ENCODE measurements at places on chromosomes 3 and 15. TPM values are rescaled to one million over a fixed set of nuclear protein-coding genes. Genes with fewer than 3 reads are reported as not detected.
A peak's percentile ranks its signal among the peaks of the same experiment; 100 is the strongest.

ITIH4 gene
- total RNA-seq, result 18.0 TPM

PLCH1 gene
- total RNA-seq, result 0.58 TPM

GOLGA8G gene
- total RNA-seq, result not detected

ABCC5 gene
- total RNA-seq, result 26.5 TPM

SIN3A gene
- 111 TPM for total RNA-seq

SPINK8 gene
- not detected for total RNA-seq

OR5H15 gene
- not detected for total RNA-seq

SPINT1 gene
- total RNA-seq, result 3.7 TPM

DNA sequence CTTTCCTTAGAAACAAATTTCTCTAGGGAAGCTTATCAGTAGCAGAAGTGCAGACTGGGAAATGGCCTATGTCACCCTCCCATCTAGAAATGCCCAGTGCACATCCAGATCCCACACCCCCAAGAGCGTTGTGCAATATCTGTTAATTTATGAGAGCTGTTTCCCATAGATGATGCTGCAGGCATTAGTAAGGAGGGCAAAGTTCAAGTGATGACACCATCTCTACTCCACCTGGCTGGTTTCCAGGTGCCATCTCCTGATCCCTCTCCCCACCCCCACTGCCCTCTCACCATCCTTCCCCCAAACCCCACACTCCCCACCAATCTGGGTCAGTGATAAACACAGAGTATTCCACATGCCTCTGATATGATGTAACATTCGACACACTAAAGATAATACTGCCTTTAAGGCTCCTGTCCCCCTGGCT lies 39.4 kb downstream of the AGTR1 start:
- H3K4me3 ChIP-seq, result no peak overlapping the region
- no peaks in the 10 kb centered on the region for H3K4me1 ChIP-seq
- DNase-seq, result no peak
- H3K36me3 ChIP-seq, result no peaks in the 10 kb centered on the region
- no peak overlapping the region for H3K27ac ChIP-seq
- no peaks in the 10 kb centered on the region for H3K27me3 ChIP-seq

DNA sequence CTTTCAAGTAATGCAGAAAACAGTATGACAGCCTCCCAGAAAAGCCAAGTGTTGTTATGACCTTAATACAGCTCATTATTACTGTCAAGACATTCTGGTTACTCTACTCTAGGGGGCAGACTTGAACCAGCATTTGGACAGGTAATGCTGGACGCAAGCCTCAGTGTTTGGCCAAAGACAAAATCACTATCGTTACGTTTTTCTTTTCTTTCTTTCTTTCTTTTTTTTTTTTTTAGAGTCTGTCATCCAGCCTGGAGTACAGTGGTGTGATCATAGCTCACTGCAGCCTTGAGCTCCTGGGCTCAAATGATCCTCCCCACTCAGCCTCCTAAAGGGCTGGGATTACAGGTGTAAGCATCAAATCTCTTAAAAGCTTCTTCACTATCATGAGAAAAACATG lies 29.4 kb upstream of the TMEM45A start:
- DNase-seq, result no peak
- peaks cover 5% of the 10 kb centered on the region for H3K36me3 ChIP-seq
- H3K4me3 ChIP-seq, result no peak overlapping the region
- H3K27me3 ChIP-seq, result no peaks in the 10 kb centered on the region
- no peak overlapping the region for H3K27ac ChIP-seq
- peaks cover 16% of the 10 kb centered on the region for H3K4me1 ChIP-seq

GRCh38 chr3:1092771-1093170 lies at the start of gene CNTN6:
TSS of gene CNTN6 (plus strand) at chr3:1093024. CDS start at chr3:1148009, 54,985 bp downstream.
- no peaks in the 10 kb centered on the region for H3K4me1 ChIP-seq
- H3K4me3 ChIP-seq, result no peak within 1 kb of the TSS
- no peak for DNase-seq
- H3K27me3 ChIP-seq, result no peaks in the 10 kb centered on the region

DNA sequence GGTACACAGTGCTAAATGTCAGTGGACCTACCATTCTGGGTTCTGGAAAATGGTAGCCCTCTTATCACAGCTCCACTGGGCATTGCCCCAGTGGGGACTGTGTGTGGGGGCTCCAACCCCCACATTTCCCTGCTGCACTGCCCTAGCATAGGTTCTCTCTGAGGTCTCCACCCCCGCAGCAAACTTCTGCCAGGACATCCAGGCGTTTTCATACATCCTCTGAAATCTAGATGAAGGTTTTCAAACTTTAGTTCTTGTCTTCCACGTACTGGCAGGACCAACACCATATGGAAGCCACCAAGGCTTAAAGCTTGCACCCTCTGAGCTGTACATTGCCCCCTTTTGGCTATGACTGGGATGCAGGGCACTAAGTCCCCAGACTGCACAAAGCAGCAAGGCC lies 788.2 kb upstream of the ALCAM start:
- H3K27ac ChIP-seq, result no peak overlapping the region
- H3K27me3 ChIP-seq, result peaks cover 2% of the 10 kb centered on the region
- H3K36me3 ChIP-seq, result no peaks in the 10 kb centered on the region

DNA sequence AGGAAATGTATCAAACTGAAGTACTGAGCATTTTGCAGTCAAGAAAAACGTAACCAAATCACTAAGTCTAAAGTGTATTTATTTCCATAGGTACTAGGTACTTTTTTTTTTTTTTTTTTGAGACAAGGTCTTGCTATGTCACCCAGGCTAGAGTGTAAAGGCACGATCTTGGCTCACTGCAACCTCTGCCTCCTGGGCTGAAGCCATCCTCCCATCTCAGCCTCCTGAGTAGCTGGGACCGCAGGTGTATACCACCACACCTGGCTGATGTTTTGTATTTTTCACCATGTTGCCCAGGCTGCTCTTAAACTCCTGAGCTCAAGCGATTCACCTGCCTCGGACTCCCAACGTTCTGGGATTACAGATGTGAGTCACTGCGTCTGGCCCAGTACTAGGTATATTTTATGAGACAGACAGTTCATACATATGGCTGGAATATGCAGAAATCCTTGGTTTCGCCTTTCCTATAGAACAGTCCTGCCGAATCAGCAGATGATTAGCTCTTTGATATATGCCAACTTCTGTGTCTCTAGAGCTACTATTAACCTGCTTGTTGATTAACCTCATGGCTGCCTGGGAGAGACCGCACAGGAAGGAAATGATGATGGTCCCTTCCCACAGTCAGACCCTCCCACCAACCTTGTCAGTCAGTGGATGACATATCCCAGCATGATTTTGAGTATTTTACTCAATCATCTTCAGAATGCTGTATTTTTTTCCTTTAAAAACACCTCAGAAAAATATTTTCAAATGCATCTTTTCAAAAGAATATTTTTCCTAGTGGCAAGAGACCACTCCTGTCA lies 32.3 kb downstream of the TMOD3 start:
- H3K27me3 ChIP-seq, result no peaks in the 10 kb centered on the region
- H3K4me1 ChIP-seq, result peaks cover 49% of the 10 kb centered on the region
- H3K36me3 ChIP-seq, result peaks cover 34% of the 10 kb centered on the region
- peak overlapping the region; percentile 68 for H3K27ac ChIP-seq
- H3K4me3 ChIP-seq, result peak overlapping the region; percentile 45

DNA sequence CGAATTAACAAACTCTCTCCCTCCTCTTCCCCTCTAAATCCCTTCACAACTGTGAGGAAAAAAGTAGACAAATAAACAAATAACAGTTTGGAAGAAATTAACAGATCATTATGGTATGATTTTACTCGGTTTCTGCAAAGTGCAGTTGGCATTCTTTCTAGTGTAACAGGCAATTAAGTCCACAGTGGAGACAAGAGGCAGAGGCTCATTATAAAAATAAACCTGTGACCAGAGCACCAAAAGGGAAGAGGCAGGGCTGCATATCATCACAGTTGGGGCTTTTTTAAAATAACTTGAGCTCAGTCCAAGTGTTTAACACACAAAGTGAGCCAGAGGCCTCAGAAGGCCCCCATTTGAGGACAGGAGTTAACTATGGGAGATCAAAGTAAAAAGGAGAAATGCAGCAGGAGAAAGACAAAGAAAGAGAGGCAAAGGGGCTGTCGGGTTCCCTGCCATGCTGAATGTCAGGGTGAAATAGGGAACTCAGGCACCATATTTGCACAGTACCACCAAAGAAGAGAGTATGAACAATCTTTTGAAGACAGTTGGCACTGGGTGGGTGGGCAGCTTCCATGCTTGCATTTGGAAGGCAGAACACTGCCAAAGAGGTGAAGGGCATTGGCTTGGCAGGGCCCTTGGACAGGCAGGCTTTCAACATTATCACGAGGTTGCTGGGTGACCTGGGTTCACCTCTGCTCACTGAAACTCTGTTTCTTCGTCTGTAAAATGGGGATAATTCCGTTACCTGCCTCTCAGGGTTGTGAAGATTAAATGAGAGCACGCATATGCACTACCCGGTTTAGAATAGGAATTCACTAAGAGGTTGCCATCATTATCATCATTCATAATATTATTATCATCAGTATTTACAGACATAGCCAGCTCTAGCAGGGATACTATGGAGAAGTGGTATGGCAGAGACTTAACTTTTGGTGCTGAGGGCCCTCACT lies 134.5 kb downstream of the MEX3B start:
- no peaks in the 10 kb centered on the region for H3K36me3 ChIP-seq
- H3K4me3 ChIP-seq, result no peak overlapping the region
- no peak overlapping the region for H3K27ac ChIP-seq
- no peak for DNase-seq

DNA sequence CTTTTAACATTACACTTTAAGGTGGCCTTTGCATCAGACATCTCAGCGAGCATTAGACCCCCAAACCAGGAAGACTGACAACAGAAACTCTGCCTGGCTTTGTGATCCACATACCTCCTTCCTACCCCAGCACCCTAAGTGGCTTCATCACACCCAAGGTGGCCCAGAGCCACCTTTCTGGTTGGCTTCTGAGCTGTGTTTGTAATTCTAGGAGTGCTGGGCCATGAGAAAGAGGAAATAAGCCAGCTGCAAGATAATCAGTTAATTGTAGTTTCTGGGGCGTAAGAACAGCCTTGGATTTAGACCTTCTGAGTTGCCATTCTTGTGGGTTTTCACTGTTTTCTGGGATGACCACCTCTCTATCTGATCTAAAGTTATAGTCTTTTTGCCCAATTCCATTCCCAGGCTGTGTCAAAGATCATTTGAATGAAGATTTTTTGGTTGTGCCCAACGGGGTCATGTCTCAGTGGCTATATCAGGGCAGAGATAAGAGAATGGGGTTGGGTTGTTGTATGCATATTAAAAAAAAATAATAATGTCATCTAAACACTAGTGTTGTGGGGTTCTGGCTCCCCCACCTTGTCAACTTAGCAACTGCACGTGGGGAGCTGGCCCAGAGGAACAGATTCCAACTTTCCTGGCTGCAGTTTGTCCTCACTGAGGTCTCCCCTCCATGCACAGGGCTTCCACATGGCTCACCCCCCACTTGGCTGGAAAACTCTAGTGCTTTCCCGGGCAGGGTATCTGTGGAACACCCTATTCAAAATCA lies 234.8 kb upstream of the WNT5A start:
- H3K27me3 ChIP-seq, result peaks cover 4% of the 10 kb centered on the region
- no peaks in the 10 kb centered on the region for H3K36me3 ChIP-seq
- H3K4me1 ChIP-seq, result no peaks in the 10 kb centered on the region
- H3K4me3 ChIP-seq, result no peak overlapping the region
- no peak overlapping the region for H3K27ac ChIP-seq

GRCh38 chr3:144031938-144032337 lies 60.3 kb downstream of the DIPK2A start:
- no peak overlapping the region for H3K27ac ChIP-seq
- peaks cover 27% of the 10 kb centered on the region for H3K27me3 ChIP-seq
- DNase-seq, result no peak
- H3K4me1 ChIP-seq, result peaks cover 18% of the 10 kb centered on the region
- no peaks in the 10 kb centered on the region for H3K36me3 ChIP-seq

DNA sequence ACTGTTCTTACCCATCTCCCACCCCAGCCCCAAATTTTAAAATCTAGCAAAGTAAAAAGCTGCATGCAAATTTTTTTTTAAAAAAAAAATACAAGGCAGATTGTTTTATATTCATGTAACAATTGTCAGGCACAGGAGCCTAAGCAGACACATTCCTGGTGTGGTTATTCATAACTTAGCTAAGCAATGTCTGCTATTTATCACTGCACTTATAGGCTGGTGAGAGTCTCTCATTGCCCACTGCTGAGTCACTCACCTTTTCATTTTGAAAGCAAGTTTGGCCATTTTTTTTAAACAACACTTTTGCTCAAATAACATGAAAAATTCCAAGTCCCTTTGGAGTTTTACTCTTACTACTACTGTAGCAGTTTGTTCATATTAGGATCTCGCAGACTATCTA lies 413.9 kb downstream of the RBMS3 start:
- H3K4me3 ChIP-seq, result no peak overlapping the region
- H3K27me3 ChIP-seq, result peaks cover 3% of the 10 kb centered on the region
- no peaks in the 10 kb centered on the region for H3K36me3 ChIP-seq
- no peak overlapping the region for H3K27ac ChIP-seq

DNA sequence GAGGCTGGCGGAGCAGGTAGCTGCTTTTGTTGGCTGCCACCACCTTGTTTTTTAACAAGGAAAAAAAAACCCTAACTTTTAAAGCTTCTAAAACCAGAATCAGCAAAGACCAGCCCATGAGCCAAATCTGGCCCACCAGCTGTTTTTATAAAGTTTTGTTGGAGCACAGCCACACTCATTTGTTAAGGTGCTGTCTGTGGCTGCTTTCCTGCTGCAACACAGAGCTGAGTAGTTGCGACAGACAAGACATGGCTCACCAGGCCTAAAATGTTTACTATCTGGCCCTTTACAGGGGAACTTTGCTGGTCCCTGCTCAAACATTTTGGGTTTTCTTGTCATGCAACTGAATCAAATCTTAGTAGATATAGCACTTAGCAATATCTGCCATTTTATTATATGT lies 18.9 kb downstream of the EFCAB12 start:
- H3K36me3 ChIP-seq, result no peaks in the 10 kb centered on the region
- no peak overlapping the region for H3K27ac ChIP-seq

- H3K27me3 ChIP-seq, result no peaks in the 10 kb centered on the region
- no peaks in the 10 kb centered on the region for H3K4me1 ChIP-seq
- no peak overlapping the region for H3K4me3 ChIP-seq
These were observed 375.0 kb downstream of the WDR72 start for GRCh38 chr15:53384417-53384816.

GRCh38 chr3:23826382-23827064 lies 20.8 kb downstream of the UBE2E1 start:
- H3K4me3 ChIP-seq, result no peak overlapping the region
- peaks cover 11% of the 10 kb centered on the region for H3K36me3 ChIP-seq
- peaks cover 29% of the 10 kb centered on the region for H3K4me1 ChIP-seq

GRCh38 chr3:101268141-101268540 lies 52.2 kb downstream of the IMPG2 start:
- DNase-seq, result no peak
- H3K27ac ChIP-seq, result no peak overlapping the region
- H3K4me3 ChIP-seq, result no peak overlapping the region

GRCh38 chr15:55802600-55803376 lies 59.8 kb upstream of the PRTG start:
- no peaks in the 10 kb centered on the region for H3K36me3 ChIP-seq
- no peak overlapping the region for H3K27ac ChIP-seq
- H3K4me1 ChIP-seq, result peaks cover 2% of the 10 kb centered on the region
- H3K27me3 ChIP-seq, result peaks cover 34% of the 10 kb centered on the region

DNA sequence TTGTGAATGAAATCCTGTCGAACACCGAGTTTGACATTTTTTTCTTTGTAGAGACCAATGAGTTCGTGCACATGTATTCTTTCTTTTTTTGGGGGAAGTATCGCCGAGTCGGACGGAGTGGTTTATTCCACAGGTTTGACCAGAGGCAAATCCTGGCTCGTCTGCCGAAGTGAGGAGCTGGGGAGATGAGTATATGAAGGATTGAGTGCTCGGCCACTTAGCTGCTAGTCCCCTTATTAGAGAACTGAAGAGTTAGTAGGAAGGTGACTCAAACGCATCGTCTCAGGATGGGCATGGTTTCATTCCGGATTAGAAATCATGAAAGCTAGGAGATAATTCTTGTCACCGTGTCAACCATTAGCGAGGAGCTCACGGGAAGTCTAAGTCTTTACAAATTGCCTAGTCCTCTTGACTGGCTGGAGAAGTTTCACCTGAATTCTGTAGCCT lies 154.7 kb upstream of the GOLIM4 start:
- H3K4me3 ChIP-seq, result peak overlapping the region; percentile 60
- no peak overlapping the region for H3K27ac ChIP-seq
- H3K4me1 ChIP-seq, result peaks cover 16% of the 10 kb centered on the region
- no peaks in the 10 kb centered on the region for H3K36me3 ChIP-seq

All from activated CD8-positive, alpha-beta memory T cell treated with anti-CD3 and anti-CD28 coated beads, Interleukin-2, amount 10 ng/mL, durations not matched to agents 7 days and 5 days (primary cell).